ENCODE measurements at places on chromosomes 11 and 22.

GRCh38 chr11:117538263-117539135 lies 210.8 kb downstream of the CEP164 start:
- no peak overlapping the region for H3K4me3 ChIP-seq
- H3K27ac ChIP-seq: no peak overlapping the region
- no peaks in the 10 kb centered on the region for H3K36me3 ChIP-seq

- H3K27me3 ChIP-seq: no peaks in the 10 kb centered on the region
- H3K27ac ChIP-seq: no peak overlapping the region
- no peak for DNase-seq
- H3K4me1 ChIP-seq: no peaks in the 10 kb centered on the region
- no peak overlapping the region for H3K4me3 ChIP-seq
Observed at GRCh38 chr11:88655196-88655595, 317.7 kb upstream of the CTSC start.

DNA sequence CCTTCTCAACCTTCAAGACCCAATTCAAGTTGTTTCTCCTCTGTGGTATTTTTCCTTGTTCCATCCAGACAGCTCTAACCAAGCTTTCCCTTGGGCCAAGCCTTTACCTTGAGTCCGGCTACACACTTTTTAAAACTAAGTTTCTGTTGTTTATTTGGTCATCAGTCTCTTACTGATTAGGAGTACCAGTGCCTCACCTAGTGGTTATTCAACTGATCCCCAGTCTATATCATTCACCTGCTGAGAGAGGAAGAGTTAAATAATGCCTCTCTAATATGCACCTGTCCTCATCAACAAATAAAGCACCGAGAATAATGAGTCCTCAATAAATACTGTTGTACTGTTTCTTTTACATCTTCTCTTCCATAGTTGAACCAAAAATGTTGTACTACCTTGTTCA lies 160.8 kb downstream of the MSANTD4 start:
- no peak overlapping the region for H3K4me3 ChIP-seq
- no peaks in the 10 kb centered on the region for H3K4me1 ChIP-seq
- DNase-seq: no peak
- H3K27ac ChIP-seq: no peak overlapping the region

GRCh38 chr11:113873236-113873626 lies 2.1 kb downstream of the USP28 start:
- peaks cover 14% of the 10 kb centered on the region for H3K36me3 ChIP-seq
- peak overlapping the region; percentile 90 for H3K4me3 ChIP-seq
- H3K27ac ChIP-seq: no peak overlapping the region
- H3K27me3 ChIP-seq: no peaks in the 10 kb centered on the region
- peaks cover 50% of the 10 kb centered on the region for H3K4me1 ChIP-seq

DNA sequence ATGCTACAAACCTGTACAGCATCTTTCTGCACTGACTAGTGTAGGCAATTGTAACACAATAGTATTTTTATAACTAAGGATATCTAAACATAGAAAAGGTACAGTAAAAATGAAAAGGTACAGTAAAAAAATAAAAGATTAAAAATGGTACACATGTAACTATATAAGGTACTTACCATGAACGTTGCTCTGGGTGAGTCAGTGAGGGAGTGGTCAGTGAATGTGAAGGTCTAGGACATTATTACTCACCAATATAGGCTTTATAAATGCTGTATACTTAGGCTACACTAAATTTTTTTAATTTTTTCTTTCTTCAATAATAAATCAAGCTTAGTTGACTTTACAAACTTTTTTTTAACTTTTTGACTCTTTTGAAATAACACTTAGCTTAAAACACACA lies 59.9 kb downstream of the EIF3M start:
- H3K4me1 ChIP-seq: no peaks in the 10 kb centered on the region
- H3K4me3 ChIP-seq: no peak overlapping the region
- no peak for DNase-seq
- no peaks in the 10 kb centered on the region for H3K36me3 ChIP-seq
- H3K27me3 ChIP-seq: peaks cover 3% of the 10 kb centered on the region
- H3K27ac ChIP-seq: no peak overlapping the region

DNA sequence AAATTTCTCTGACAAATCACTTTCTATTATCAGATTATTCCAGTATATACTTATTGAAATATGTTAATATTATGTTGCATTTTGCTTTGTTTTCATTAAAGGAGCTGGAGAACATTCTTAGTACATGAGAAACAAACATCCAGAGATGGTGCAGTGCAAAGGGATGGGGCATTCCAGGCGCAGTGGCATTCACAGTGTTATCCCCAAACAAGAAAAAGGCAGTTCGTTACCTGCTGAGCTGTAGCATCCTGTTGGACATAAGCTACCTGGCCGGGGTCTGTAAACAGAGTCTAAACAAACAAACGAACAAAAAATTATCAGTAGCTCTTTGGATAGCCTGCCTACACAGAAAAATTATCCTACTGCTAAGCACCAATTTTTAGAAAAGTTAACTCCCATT lies 47.4 kb downstream of the PRDM10 start:
- H3K27me3 ChIP-seq: no peaks in the 10 kb centered on the region
- H3K4me3 ChIP-seq: no peak overlapping the region
- H3K4me1 ChIP-seq: peaks cover 7% of the 10 kb centered on the region
- H3K27ac ChIP-seq: no peak overlapping the region

DNA sequence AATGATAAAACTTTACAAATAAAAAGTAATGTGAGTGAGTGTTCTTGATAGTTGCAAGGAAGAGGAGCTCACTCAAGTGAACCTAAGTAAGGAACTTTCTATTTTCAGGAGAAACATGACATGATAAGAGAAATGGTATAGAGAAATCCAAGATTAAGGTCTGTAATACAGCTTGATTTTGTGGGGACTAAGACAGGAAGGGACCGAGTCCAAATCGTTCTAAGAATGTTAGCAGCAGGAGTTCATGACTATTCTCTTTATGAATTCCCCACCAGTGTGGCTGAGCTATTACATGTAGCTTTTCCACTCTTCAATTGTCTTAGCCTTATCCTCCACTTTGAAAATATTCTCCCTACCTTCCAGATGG lies 698.6 kb upstream of the ARHGAP42 start:
- H3K27ac ChIP-seq: no peak overlapping the region
- no peaks in the 10 kb centered on the region for H3K27me3 ChIP-seq
- no peak overlapping the region for H3K4me3 ChIP-seq
- no peaks in the 10 kb centered on the region for H3K36me3 ChIP-seq

DNA sequence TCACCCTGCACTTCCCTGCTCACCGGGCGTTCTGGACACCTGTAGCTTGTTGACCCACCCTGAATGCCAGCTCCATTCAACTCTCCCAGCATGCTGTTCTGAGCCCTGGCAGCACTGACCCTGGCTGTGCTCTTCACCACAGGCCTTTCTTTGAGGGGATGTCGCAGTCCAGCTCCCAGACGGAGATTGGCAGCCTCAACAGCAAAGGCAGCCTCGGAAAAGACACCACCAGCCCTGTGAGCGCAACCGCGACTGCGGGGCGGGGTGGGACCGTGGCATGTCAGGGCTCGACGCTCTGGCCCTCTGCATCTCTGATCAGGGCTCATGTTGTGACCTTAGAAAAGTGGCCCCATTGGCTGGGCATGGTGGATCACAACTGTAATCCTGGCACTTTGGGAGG lies 47.4 kb upstream of the RAB1B start:
- H3K27ac ChIP-seq: peak overlapping the region; percentile 15
- H3K4me3 ChIP-seq: no peak overlapping the region
- DNase-seq: no peak
- H3K4me1 ChIP-seq: peaks cover 18% of the 10 kb centered on the region

DNA sequence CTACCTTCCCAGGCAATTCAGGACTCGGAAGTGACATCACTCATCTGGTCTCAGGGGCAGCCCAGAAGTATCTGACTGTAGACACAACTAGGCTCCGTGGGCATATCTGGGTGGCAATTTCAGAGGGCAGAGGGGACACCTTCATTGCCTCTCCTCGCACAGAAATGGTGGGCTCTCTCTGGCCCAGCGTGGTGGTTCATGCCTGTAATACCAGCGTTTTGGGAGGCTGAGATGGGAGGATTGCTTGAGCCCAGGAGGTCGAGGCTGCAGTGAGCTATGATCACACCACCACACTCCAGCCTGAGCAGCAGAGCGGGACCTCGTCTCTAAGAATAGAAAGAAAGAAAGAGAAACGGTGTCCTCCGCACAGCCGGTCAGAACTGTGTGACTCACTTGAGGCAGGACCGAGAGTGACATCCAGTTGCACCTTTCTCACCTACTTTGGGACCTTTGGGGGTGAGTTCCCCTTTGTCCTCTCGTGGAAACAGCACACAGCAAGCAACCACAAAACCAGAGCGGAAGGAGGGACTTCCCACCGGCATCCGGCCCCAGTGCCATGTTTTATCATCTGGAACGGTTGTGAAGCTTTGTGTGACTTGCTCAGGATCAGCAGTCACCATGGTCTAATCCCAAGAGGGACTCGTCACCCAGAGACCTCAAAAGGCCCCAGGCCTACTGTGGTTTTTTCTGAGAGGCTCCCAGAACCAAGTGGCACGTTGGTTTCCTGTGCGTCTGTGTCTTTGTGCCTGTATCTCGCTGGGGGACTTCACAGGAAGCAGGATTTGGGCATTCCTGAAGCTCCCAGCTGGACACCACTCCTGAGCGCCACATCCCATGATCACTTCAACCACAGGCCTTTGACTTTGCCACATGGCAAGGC lies 38.4 kb upstream of the EMID1 start:
- peak overlapping the region; percentile 64 for H3K27ac ChIP-seq
- H3K4me1 ChIP-seq: peaks cover 20% of the 10 kb centered on the region
- DNase-seq: peak; percentile 86
- H3K27me3 ChIP-seq: peaks cover 9% of the 10 kb centered on the region
- peak overlapping the region; percentile 63 for H3K4me3 ChIP-seq
- H3K36me3 ChIP-seq: no peaks in the 10 kb centered on the region

DNA sequence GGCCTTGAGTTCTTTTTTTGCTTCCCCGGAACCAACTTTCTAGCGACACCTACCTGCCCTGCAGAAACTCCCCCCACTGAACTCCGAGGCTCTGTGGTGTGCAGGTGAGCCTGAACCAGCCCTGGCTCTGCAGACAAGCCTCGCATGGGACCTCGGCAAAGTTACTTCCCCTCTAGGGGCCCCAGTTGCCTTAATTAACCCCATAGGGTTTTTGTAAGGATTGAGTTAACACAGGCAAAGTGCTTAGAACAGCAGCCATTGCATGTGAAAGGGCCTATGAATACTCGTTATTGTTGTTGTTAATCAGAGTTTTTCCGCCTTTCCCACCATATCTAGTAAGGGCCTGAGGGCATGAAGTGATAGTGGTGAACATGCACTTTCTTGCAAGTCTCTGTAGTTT lies 12.6 kb upstream of the SYT13 start:
- no peak for DNase-seq
- H3K4me3 ChIP-seq: no peak overlapping the region
- peaks cover 5% of the 10 kb centered on the region for H3K27me3 ChIP-seq
- no peaks in the 10 kb centered on the region for H3K36me3 ChIP-seq
- no peak overlapping the region for H3K27ac ChIP-seq

DNA sequence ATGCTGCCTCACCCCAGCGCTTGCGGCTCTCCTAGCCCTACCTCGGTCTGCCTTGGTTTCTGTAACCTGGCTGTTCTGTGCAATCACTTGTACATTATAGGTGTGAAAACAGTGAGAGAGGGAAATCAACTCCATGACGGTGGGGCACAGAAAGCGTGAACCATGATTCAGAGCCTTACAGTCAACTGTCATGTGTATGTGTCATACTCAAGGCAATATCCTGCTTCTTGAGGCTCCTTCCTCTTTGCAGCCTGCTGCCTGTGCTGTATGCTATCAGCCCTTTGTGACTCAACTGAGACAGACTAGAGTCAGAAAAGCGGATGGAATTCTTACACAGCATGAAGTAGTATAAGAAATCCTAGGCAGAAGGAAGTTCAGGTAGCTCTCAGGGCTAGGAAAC lies 2.1 kb downstream of the NRIP3 start:
- peak overlapping the region; percentile 59 for H3K4me3 ChIP-seq
- peaks cover 2% of the 10 kb centered on the region for H3K36me3 ChIP-seq
- peaks cover 38% of the 10 kb centered on the region for H3K27me3 ChIP-seq
- DNase-seq: peak; percentile 71

DNA sequence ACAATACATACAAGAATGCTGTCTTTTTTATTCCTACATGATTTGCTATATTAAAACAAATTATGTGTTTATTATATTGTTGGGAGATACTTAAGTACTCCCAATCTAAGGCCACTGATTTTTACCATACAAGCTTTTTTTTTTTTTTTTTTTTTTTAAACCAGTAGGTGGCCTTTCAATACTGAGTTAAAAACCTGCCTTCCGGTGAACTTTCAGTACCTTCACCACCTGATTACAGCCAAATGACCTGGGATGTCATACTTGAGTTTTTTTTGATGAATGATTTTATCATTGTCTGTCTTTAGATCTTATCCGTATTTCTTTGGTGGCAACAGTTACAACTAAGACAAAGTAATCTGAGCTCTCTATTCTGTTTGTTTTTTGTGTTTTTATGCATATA lies 94.0 kb upstream of the FOLH1 start:
- no peak for DNase-seq
- H3K27ac ChIP-seq: no peak overlapping the region
- H3K4me3 ChIP-seq: no peak overlapping the region
- H3K27me3 ChIP-seq: no peaks in the 10 kb centered on the region
- no peaks in the 10 kb centered on the region for H3K4me1 ChIP-seq
- no peaks in the 10 kb centered on the region for H3K36me3 ChIP-seq

DNA sequence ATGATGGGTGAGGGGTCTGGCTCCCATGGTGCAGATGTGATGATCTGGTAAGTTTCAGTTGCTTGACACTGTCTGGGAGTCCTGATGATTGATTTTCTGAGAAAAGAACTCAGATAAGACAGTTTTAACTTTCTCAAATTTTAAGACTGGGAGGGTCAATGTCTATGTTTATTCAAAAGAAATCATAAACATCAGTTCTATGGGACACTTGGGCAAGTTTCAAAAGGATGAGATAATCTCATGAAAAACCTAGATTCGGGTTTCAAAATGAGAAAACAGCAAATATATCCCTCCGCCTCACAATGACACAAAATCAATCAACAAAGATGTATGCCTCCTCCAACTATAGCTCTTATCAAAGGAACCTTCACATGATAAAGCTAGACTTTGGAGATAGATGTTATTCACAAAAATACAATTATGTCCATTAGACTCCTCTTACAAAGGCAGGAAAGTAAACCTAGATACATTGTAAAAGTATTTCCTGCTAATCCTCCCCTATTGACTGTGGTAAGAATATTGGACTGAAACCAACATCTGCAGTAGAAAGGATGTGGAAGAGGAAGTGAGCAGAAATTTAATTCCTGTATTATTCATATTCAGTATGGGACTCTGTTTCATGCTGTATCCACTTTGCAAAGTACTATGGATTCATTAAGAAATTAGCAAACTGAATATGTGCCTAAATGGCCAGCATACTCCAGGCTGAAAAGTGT lies 21.6 kb downstream of the SVIP start:
- H3K4me3 ChIP-seq: no peak overlapping the region
- H3K27ac ChIP-seq: no peak overlapping the region

DNA sequence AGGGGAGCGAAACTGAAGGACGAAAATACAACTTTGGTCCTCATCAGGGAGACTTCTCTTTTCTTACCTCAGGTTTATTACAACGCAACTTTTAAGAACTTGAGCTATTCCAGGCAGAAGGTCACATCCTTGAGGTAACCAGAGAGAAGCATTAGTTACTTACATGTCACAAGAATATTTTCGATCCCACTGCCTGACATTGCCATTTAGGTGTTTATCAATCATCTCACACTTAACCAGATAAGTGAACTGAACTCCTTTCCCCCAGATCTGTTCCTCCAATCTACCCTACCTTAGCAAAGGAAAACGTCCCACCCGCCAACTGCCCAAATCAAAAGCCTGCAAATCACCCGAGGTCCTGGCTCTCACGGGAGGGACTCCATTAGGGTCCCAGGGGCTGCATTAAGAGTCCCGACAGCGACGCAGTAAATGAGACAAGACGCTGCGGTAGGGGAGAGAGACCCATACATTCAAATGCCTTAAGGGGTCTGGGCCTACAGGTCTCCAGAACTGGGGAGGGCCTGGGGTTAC lies 734 bp downstream of the ZNF280B start:
- H3K27ac ChIP-seq: peak overlapping the region; percentile 3
- peak overlapping the region; percentile 84 for H3K4me3 ChIP-seq
- peaks cover 19% of the 10 kb centered on the region for H3K36me3 ChIP-seq
- H3K27me3 ChIP-seq: peaks cover 9% of the 10 kb centered on the region

Data from T-helper 2 cell treated with Interferon-gamma antibody and Interleukin-4, amounts not matched to agents 5 μg/mL and 100 μg/mL, for 36 hours (primary cell).